ENCODE measurements at places on chromosomes 3 and 15.

- DNase-seq = no peak
Observed at GRCh38 chr15:91258415-91258759, 158.3 kb downstream of the SV2B start.

DNA sequence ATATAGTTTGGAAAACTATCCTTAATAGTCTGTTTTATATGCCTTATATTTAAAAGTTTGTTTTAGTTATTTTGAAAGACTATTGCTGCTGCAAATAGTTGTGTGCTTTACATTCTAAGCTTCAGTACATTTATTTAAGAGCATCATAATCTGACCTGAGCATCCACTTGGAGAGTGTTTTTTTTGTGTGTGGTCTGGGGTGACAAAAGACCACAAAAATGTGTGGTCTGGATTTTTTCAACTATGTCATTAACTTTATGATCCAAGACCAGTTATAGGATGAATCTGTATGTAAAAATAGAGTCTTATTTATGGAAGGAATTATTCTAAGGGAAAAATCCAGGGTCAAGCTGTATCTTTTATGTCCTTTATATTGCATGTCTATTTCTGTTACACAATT is 77.4 kb downstream of the SLTM start:
- DNase-seq = peak; percentile 83

DNA sequence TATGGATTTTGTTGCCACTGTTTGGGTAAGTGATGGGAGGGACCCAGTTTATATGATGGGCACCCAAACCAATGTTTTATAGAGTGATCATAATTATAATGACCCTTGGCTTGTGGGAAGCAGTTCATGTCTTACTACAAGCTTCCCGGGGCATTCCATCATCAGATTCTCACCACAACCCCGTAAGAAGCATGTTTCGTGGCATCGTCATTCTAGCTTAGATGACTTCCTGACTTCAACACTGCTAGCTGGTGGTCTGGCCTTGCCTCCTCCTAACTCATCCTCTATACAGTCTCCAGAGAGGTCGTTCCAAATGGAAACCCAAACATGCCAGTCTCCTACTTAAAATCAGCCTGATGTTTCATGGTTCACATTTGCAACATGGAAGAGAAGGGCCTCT is 226.9 kb downstream of the ADAMTS9 start:
- DNase-seq = peak; percentile 93

DNA sequence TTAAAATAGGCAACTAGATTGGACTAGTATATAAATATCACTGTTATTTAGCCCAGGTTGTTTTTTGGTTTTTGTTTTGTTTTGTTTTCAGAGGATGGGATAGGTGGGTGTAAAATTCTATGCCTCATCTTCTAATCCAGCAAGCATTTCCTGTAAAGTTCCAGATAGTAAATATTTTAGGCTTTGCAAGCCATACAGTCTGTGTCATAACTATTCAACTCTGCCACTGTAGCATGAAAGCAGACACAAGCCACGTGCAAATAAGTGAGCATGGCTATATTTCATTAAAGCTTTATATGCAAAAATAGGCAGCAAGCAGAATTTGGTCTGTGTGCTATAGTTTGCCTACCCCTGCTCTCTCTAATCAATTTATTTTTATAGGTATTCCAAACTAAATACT is 657.3 kb upstream of the TGFBR2 start:
- DNase-seq = peak; percentile 12

DNA sequence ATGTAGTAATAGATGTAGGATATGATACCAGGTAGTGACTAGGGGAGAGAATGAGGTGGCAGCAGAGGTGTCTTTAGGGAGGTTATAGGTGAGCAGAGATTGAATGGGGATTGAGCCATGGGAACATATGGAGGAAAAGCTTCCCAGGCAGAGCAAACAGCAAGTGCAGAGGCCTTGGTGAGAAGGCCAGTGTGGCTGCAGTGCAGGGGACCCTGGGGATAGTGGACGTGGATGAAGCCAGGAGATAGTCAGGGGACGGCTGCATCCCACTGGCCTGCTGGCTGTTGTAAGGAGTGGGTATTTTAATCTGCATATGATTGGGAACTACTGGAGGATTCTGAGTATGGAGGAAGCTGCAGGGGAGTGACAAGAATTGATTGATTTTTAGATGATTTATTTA is 62.7 kb upstream of the TRAK1 start:
- DNase-seq = no peak
